Activated T-helper 1 cell treated with anti-CD3 and anti-CD28 coated beads, Interleukin-12 subunit alpha, Interleukin-12 subunit beta, Interleukin-2, Interleukin-4 antibody, amounts not matched to agents 30 ng/mL and 10 ng/mL and 1 ng/mL, durations not matched to agents 14 hours and 24 hours and 36 hours (primary cell): ENCODE measurements at places on chromosomes 7 and 10. TPM values are rescaled to one million over a fixed set of nuclear protein-coding genes. Genes with fewer than 3 reads are reported as not detected.

DNA sequence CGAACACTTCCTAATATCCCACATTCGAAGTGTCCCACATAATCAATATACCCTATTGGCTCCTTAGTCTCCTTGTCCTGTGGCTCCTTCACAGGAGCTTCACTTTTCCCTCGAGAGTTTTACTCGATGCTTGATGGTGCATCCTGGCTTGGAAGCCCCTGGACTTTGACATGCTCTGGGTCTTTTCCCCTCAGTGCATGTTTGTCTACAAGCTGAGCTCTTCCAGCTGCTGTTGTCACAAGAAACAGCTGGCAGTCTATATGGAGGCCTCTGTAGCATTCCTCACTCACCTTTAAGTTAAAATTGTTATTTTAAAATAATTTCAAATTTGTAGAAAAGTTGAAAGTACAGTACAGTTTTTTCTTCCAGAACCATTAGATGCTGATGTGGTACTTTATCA, 27.1 kb downstream of the ST7 start:
- no peaks in the 10 kb centered on the region for H3K27me3 ChIP-seq
- H3K36me3 ChIP-seq = no peaks in the 10 kb centered on the region
- DNase-seq = no peak
- no peaks in the 10 kb centered on the region for H3K4me1 ChIP-seq
- H3K27ac ChIP-seq = no peak overlapping the region
- no peak overlapping the region for H3K4me3 ChIP-seq

DNA sequence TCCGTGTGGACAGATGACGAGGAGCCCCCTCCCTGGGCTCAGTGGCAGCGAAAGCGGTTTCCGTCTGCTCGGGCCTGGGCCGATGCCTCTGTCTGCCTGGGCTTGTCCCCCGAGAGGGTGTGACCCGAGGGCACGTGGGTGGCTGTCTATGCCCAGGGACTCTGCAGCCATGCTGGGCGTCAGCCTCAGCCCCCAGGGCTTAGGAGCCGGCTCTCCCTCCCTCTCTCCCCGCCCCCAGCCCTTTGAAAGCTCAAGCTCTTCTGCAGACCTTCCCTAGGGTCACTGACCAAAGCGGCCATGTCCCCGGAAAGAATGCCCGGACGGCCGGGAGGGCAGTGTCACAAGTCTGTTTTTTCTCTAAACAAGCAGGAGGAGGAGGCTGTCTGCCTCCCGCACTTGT, 7.1 kb downstream of the MICALL2 start:
- DNase-seq = no peak
- no peaks in the 10 kb centered on the region for H3K4me1 ChIP-seq
- no peaks in the 10 kb centered on the region for H3K27me3 ChIP-seq

Gene AKR1D1
- not detected in 2 replicates for total RNA-seq

Gene VSTM4
- total RNA-seq = 0.20 and 0.23 TPM in 2 replicates

Gene PRTFDC1
- total RNA-seq = 0.32 and 0.57 TPM in 2 replicates

Gene LRRN3
- total RNA-seq = 57.3 and 61.5 TPM in 2 replicates

Gene GJD4
- not detected in 2 replicates for total RNA-seq

Gene ARMH3
- total RNA-seq = 21.5 and 24.8 TPM in 2 replicates

DNA sequence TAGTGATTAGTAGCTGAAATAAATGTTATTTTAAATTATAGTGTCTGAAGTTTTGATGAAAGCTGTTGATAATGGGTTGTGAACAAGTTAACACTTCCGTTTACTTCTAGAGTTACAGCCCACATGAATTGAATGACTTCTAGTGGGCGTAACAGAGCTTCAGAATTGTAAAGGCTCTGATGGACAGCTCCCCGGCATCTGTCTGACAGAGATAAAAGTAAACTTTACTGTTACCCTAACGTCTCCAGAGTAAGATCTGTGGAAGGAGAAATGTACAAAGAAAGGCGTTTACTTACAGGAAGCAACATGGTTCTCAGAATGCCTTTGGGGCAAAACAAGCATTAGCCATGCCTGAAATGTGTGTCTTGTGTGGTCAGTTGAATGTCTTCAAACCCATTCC, 124.4 kb downstream of the ADARB2 start:
- H3K36me3 ChIP-seq = no peaks in the 10 kb centered on the region
- H3K27ac ChIP-seq = no peak overlapping the region
- peaks cover 24% of the 10 kb centered on the region for H3K27me3 ChIP-seq

GRCh38 chr7:127974446-127975035, 56.7 kb downstream of the LRRC4 start:
- no peak overlapping the region for H3K4me3 ChIP-seq
- H3K4me1 ChIP-seq = no peaks in the 10 kb centered on the region
- no peak for DNase-seq
- H3K36me3 ChIP-seq = peaks cover 47% of the 10 kb centered on the region

Gene OR2A5
- not detected in 2 replicates for total RNA-seq

DNA sequence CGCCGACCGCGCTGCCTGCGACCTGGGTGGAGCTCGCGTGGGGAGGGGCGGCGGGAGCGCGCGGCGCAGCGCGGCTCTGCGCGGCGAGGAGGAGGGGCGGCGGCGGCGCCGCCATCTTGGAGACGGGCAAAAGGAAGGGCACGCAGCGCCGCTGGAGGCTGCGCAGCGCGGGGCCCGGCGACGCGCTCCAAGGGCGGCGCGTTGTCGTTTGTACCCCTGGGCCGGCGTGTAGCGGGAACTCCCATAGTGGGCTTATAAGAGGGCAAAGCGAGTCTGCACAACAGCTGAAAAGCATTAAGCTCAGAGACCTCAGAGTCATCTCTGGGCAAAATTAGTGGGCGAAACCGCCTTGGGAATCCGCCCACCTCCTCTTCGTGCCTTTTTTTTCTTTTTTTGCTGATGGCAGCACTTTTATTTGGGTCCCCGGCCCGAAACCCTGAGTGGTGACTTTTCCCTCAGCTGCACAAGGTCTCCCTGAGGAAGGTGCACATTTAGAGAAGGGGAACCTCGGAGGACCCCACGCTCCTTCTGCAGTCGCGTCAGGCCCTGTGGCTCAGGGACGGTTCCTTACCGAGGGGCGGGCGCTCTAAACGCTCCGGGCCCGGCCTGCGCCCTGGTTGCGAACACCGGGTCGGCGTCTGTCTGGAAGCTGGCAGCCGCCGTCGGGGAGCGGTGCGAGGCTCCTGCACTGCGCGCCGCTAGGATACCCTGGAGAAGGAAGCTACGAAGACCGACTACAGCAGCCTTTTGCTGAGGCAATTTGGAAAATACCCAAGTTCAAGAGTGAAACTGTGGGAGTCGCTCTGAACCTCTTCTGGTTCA, 428 bp upstream of the MCMBP start:
- no peaks in the 10 kb centered on the region for H3K27me3 ChIP-seq
- H3K27ac ChIP-seq = peak overlapping the region; percentile 80

DNA sequence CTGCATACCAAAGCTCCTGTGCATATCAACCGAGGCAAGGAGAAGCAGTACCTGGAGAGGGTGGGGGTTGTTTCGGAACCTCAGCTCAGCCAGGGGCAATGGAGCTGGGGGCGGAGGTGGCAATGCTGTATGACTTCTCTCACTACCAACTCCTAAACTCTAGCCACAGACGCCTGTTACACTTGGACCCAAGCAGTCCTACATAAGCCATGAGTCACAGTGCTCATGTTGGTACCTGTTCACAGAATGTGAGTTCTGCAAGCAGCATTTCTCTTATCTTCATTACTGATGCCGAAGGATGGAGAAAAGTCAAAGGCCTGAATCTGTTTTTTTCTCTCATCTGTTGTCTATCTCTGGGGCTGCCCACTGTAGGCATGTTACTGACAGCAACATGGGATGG, 3.2 kb upstream of the RAB18 start:
- H3K27me3 ChIP-seq = peaks cover 8% of the 10 kb centered on the region
- H3K36me3 ChIP-seq = peaks cover 5% of the 10 kb centered on the region
- H3K4me1 ChIP-seq = peaks cover 12% of the 10 kb centered on the region
- DNase-seq = no peak
- no peak overlapping the region for H3K4me3 ChIP-seq

DNA sequence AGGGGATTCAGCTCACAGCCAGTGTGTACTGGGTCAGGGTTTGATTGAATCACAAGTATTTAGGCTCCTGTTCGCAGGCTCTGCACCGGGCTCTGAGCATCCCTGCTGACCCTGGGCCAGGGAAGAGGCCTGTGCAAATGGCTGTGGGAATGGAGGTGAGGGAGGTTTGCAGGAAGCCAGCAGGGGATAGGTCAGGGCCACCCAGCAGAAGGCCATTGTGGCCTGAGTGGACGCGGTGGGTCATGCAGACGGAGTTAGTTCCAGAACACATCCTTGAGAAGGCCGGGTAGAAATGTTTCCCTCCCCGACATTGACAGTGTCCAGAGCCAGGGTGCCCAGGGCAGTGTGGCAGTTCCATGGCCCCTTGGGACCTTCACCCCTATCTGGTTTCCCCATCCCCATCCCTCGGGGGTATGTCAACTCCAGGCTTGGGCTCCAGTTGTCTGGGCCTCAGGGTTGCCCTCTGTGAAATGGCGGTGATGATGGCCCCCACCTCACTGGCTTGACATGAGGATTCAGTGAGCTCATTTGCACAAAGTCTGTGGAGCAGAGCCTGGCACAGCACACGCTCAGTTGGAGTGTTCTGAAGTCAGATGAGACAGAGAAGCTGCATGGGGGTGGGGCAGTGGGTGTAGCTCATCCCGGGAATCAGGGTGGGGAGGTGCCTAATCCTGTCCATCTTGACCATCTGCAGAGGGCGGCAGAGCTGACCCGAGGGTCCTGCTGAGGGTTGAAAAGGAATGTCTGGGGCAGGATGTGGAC, 107.6 kb downstream of the ADCY1 start:
- no peak for DNase-seq
- no peak overlapping the region for H3K27ac ChIP-seq
- H3K27me3 ChIP-seq = no peaks in the 10 kb centered on the region
- no peaks in the 10 kb centered on the region for H3K36me3 ChIP-seq
- no peaks in the 10 kb centered on the region for H3K4me1 ChIP-seq

DNA sequence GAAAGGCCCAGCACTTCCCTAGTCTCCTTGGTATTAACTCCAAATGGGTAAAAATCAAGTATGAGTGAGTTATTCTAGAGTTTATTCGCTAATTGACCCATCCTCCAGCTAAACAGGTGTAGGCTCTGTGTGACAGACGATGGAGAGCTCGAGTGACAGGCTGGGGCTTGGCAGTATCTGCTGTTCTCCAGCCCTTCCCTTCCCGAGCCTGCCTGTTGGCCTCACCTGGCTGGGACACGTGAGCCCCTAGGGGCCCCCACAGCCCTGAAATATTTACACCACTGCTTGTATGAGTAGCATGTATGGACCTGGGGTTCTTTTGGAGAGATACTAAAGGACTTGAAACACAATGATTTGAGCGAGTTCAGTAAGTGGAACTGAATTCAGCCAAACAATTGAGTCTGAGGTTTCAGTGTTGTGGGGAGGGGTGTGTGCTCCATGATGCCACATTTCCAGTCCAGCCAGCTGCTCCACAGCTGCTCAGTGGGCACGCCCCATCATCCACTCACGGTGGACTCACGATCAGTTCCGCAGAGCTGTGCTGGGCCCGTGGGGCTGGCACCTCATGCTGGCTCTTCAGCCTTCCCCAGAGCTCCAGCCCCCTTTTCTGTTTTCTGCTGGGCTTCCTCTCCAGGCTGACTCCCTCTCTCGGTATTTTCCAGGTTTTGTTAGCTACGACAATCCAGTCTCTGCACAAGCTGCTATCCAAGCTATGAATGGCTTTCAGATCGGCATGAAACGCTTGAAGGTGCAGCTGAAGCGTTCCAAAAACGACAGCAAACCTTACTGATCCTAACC, 283.0 kb downstream of the USP6NL start:
- H3K4me3 ChIP-seq = no peak overlapping the region
- H3K4me1 ChIP-seq = peaks cover 6% of the 10 kb centered on the region
- H3K27me3 ChIP-seq = no peaks in the 10 kb centered on the region
- H3K27ac ChIP-seq = no peak overlapping the region

- peak overlapping the region; percentile 90 for H3K27ac ChIP-seq
- no peak for DNase-seq
- peaks cover 53% of the 10 kb centered on the region for H3K4me1 ChIP-seq
Measured at GRCh38 chr10:3467052-3467951, 294.7 kb upstream of the PITRM1 start.

DNA sequence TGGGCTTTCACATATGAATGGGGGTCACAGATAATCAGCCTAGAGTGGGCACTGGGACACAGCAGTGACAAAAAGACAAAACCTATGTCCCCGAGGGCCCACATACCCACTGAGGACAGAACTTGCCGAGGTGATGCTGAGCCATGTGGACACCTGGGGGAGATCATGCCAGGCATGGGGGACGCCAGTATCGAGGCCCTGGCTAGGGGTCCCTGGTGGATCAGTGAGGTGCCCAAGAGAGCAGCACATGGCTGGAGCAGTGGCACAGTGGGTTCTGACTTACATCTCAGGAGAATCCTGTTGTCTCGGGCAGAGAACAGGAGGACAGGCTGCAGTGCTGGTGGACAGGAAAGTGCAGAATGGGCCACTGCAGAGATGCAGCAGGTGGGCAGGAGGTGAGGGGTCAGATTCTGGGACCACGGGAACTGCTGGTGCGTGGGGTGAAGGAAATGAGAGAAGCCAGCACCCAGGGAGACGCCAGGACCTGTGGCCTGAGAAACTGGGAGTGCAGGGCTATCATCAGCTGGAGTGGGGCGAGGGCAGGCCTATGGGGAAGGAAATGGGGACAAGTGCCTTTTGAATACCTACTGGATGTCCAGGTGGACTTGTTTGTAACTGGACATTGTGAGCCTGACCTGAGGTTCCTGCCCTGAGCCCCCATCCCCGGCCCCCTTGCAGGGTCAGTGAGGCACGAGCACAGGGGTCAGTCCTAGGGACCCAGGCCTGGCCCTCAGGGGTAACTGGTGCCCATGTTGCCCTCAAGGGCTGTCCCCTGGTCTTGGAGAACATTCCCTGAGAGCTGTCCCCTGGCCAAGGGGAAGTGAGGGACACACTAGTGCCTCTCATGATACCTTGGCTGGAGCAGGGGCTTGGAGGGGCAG, 91.2 kb upstream of the RET start:
- no peak overlapping the region for H3K4me3 ChIP-seq
- no peaks in the 10 kb centered on the region for H3K4me1 ChIP-seq
- DNase-seq = no peak
- no peak overlapping the region for H3K27ac ChIP-seq

Gene CLDN15
- total RNA-seq = 19.0 and 19.5 TPM in 2 replicates

DNA sequence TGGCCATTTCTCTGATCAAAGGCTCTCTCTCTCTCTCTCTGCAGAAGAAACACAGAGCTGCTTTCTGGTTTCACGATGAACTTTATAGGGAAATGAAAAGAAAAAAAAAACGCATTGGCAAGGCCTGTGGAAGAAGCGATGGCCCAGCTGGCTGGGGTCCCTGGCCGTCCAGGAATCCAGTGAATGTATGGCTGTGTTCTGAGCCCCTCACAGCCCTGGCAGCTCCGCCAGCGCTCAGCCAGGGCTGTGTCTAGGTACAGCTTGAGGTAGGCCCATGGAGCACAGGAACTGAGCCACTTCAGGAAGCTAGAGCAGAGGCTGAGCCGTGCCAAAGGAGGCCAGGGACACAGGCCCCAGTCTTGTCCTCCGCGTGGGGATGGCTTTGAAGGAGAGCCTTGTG, 13.1 kb upstream of the UCMA start:
- no peak for DNase-seq
- peaks cover 2% of the 10 kb centered on the region for H3K27me3 ChIP-seq
- no peak overlapping the region for H3K27ac ChIP-seq

DNA sequence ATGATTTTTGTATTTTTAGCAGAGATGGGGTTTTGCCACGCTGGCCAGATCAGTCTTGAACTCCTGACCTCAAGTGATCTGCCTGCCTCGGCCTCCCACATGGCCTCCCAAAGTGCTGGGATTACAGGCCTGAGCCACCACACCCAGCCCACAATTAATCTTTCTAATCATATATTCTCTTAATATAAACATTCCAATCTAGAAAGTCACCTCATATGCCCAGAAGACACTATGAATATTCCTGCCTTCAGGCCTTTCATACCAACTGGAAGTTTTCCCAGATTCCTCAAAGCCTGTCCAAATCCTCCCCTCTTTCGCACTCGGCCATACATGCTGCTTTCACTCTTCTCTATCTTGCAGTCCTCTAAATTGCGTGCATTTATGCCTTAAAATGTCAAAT, 32.6 kb downstream of the PDZD8 start:
- H3K27me3 ChIP-seq = no peaks in the 10 kb centered on the region
- DNase-seq = no peak
- H3K4me3 ChIP-seq = no peak overlapping the region
- peaks cover 30% of the 10 kb centered on the region for H3K4me1 ChIP-seq
- H3K27ac ChIP-seq = peak overlapping the region; percentile 5
